Stimulated activated CD4-positive, alpha-beta T cell treated with anti-CD3 and anti-CD28 coated beads, Interleukin-2, amount 100 ng/mL, for 4 hours (primary cell): ENCODE measurements at places on chromosomes 11 and 22.

GRCh38 chr11:84800755-84801346 lies 826.3 kb downstream of the DLG2 start:
- no peak for DNase-seq

DNA sequence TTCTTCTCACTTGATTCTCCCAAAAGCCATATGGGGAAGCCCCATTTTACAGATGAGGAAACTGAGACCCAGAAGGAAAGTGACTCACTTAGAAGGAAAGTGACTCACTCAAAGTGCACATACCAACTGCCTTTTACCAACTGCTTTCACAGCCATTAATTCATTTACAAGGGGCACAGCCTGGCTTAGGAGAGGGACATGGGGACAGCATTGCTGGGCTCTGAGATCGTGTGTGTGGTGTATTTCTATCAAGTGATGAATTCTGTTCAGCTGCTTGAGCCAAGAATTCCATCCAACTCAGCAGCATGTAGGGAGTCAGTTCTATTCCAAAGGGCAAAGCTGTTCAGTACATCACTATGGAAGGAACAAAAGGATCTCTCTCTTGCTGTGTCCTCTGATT lies 23.5 kb upstream of the PAK1 start:
- DNase-seq, result no peak

- no peak for DNase-seq
Observed at GRCh38 chr11:122893131-122893530, 10.6 kb downstream of the JHY start.

DNA sequence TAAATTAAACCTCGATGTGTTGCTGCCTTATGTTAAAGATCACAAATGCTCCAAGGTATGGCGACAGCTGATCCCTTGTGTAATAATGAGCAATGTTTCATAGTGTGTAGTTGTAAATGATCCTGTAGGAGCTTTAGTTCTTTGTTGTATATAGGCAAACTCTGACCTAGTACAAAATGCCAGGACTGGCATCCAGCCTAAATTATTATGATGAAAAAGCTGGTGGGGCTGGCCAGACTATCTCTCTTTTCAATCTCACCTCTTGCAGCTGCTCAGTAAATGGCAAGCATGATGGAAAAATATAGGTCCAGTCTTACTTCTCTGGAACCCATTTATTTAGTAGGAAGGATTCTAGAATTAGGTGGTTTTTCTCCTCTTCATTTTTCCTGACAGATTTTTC lies 345.1 kb upstream of the C11orf87 start:
- no peak for DNase-seq
